GM23248 (cell line): ENCODE measurements at places on chromosomes 13 and 19. TPM values are rescaled to one million over a fixed set of nuclear protein-coding genes. Genes with fewer than 3 reads are reported as not detected.

Gene CRB3
- not detected in 2 replicates for polyA plus RNA-seq

Gene CYP4F11
- polyA plus RNA-seq, result not detected in 2 replicates

Gene LSR
- 2.7 and 3.1 TPM in 2 replicates for polyA plus RNA-seq

Gene SIX5
- polyA plus RNA-seq, result 6.1 and 8.2 TPM in 2 replicates

Gene LYPD5
- 1.1 and 1.4 TPM in 2 replicates for polyA plus RNA-seq
